ENCODE measurements at places on chromosomes 3 and 15.

- DNase-seq = no peak
Measured at GRCh38 chr3:43340403-43340802, 54.1 kb downstream of the SNRK start.

GRCh38 chr3:188370081-188370830 is 216.3 kb downstream of the LPP start:
- no peak for DNase-seq

DNA sequence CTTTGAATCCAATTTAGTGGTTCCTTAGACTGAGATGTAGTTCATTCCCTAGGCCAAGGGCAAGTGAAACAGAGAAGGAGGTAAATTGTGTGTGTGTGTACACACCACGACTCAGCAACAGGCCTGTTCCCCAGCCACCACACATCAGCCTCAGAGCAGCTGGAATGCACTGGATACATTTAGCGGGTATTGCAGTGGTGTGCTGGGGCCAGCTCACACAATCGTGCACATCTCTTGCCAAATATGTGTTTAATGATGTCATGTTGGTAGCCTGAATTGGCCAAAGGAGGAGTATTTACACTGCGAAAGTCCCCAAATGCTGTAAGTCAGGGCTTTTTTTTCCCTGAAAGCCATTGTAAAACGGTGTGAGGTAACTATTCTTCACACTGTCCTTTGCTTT is 82.3 kb downstream of the RBPMS2 start:
- DNase-seq = no peak

- DNase-seq = peak; percentile 48
Measured at GRCh38 chr15:42048821-42049200, 28.0 kb upstream of the PLA2G4E start.

DNA sequence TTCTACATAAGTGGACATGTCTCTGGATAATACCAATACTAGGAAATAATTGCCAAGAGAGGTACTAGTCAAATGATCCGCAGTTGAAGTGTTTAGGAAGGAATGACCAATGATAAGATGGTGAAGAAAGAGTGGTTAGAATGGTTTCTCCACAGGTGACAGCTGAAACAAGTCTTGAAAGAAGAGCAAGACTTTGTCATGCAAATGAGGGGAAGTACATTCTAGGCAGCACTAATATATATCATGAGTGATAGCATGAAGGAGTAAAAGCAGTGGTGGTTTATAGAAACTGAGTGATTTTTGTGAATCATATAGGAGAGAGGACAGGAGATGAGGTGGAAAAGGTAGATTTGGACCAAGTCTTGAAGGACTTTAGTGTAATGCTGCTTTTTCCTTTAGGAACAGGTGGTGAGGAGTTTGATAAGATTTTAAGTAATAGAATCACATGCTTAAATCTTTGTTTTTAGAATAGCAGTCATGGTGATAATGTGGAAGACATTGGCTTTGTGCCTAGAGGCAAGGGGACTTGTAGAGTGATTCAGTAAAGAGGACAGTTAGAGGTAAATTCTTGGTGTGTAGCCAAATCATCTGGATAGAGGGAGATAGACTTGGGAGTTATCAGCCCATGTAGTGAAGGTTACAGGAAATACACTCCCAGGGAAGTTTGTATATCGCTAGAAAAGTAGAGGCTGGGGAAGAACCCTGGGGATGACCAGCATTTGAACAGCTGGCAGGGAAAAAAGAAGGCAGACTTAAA is 31.9 kb downstream of the SLMAP start:
- no peak for DNase-seq

DNA sequence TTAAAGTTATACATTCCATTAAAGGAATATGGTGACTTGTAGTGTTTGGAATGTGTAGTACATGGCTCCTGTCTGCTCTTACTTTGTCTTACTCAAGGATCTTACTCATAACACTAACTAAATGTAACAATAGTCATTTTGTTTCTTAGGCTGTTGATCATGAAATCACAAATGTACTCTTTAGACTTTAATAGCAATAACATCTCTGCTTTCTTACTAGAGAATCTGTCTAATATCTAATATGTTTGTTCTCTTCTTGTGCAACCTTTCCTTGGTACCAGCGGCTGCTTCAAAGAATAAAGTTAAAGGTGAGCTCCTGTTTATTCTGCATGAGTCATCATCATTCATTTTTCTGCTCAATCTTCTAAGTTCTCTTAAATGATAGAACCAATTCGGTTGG is 767.5 kb downstream of the CADM2 start:
- no peak for DNase-seq

GRCh38 chr3:16906682-16907081 is 21.9 kb downstream of the PLCL2 start:
- no peak for DNase-seq

DNA sequence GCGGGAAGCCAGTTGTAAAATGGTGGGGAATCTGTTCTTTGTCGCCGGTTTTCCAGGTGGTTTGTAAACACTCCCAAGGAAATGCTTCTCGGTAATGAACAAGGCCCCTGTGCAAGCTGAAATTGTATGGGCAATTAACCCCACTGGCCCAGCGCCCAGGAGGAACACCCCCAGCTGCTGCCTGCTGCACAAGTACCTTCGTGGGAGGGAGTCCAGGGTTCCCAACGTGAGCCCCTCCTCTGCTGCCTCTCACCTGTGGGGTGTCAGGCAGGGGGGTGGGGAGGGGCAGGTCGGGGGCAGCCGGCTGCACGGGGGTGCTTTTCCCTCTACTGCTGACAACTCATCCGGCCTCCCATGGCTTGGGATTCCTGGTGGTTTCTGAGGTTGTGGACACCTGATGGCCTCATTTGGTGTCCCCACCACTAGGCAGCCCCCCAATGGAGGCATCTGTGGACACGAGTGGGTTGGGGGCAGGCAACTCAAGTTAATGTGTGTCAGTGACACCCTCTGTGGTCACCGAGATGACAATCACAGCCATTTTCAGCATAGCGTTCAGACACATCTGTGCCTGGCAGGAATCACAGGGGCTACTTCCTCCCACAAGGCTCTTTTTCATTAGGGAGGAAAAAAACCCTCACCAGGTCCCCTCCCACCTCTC is 35.6 kb upstream of the PRR23E start:
- no peak for DNase-seq

GRCh38 chr3:28042095-28042635 is 199.3 kb upstream of the CMC1 start:
- no peak for DNase-seq

GRCh38 chr15:101138913-101139880 is 112.7 kb downstream of the CHSY1 start:
- DNase-seq = no peak

DNA sequence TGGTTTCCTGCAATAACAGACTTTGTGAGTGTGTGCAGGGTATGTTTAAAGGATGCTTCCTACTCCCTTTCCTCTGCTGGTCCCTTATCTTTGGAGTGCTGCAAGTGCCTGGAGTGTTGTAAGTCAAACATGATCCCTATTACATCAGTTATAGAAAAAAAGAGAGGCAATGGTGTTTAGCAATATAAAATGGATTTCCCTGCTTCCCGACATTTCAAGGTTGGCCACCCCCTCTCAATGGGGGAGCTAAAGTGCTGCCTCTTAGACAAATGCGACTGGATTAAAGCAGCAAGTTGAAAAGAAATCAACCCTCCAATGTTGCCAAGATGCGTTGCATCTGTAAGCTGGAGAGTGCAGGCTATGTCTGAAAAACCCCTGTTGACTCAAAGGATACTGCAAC is 203.1 kb upstream of the WNT5A start:
- no peak for DNase-seq

- peak; percentile 33 for DNase-seq
Measured at GRCh38 chr15:75770131-75770530, 57.5 kb upstream of the CSPG4 start.

DNA sequence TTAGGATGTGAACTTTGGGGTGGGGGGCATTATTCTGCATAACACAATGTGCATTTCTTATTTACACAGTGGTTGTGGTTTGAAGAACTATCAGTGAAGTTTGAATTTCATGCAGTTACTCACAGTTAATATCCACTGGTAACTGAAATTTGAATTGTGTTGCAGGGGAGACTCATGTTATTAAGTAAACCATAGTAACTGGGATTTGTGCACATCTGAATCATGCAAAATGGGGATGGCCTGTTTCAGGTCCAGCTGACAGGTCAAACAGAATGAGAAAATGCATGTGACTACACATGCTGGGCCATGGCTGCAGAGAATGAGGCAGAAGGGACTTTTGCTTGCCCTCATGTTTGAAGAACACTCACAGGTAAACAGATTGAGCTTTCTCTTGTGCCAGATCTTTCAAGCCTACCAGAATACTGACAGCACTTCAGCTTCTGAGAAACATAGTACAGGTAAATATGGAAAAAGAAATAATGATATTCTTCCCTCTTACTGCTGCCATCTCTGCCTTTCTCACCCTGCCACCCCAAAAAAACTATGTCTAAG is 115.0 kb downstream of the POLQ start:
- DNase-seq = no peak

GRCh38 chr3:71414189-71414927 is 169.2 kb downstream of the FOXP1 start:
- no peak for DNase-seq

DNA sequence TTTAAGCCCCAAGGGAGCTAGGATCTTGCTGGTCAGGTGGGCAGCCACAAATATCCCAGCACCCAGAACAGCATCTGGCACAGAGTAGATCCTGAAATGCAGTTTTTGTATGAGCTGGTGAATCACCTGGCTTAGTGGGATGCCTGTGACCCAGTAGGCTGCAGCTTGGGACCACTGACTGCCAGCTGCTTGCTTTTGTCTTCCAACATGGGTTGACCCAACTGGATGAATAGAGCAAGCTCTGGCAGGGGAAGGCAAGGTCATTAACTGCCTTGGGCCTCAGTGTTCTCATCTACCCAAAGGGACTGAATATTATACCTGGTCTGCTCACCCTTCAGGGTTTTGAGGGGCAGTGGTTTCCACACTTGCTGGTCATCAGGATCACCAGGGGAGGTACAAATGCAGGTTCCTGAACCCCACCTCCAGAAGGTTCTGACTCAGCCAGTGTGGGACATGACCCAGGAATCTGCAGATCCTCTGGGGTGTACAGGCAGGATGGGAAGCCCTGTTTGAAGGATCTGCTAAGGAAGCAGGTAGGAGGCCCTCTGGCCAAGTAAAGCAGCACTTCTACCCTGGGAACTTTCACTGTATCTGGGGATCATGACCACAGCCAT is 55.4 kb downstream of the ITGA11 start:
- DNase-seq = no peak

- DNase-seq = no peak
Measured at GRCh38 chr15:101118615-101119014, 133.2 kb downstream of the CHSY1 start.

GRCh38 chr15:28896951-28897350 is 11.2 kb downstream of the APBA2 start:
- no peak for DNase-seq

DNA sequence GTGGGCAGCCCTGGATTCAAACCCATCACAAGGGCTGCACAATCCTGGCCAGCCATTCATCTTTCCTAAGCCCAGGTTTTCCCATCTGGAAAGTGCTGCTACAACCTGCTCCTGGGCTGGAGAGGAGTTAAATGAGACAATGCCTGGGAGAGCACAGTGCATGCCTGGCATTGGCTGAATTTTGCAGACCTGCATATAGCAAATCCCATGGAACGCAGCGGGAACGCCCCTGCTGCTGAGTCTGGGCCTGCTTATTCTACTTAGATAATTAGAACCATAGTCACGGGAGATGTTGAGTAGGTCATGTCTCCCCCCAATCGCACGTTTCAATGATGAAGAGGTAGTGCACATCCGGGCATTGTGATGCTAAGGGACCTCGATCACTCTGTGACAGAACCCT is 46.6 kb downstream of the ABTB1 start:
- DNase-seq = no peak

- no peak for DNase-seq
Measured at GRCh38 chr3:146164971-146165769, 4.2 kb upstream of the PLOD2 start.

DNA sequence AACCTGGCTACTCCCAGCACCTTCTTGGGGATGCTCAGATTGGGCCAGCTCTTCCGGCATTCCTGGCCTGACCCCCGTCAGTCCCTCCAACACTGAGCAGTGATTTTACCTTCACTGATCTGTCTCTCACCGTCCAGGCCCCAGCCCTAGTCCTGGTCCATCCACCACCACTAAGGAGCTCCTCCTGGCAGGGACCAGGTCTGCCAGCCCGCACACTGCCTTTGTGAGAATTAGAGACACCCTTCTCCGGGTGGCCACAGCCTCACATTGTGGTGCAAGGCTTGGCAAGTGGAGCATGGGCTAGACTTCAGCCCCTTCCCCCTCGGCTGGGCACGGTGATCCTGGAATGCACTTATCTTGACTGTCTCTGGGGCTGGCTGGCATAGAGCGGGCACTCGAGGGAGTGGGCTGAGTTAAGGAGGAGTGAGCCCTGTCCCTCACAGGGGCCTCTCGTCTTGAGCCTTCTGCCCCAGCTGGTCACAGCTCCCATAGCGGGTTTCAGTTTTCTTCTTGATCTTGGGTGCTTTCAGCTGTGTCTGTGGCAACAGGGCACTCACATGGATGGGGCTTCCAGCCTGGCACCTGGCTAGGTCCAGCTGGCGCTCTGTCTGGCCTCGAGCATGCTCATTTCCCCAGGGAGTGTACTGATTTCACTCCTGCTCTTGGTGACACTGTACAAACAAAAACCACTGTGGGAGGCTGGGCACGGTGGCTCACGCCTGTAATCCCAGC is 53.9 kb downstream of the LINGO1 start:
- no peak for DNase-seq

- DNase-seq = no peak
Measured at GRCh38 chr15:29813009-29813408, 9.3 kb downstream of the TJP1 start.

DNA sequence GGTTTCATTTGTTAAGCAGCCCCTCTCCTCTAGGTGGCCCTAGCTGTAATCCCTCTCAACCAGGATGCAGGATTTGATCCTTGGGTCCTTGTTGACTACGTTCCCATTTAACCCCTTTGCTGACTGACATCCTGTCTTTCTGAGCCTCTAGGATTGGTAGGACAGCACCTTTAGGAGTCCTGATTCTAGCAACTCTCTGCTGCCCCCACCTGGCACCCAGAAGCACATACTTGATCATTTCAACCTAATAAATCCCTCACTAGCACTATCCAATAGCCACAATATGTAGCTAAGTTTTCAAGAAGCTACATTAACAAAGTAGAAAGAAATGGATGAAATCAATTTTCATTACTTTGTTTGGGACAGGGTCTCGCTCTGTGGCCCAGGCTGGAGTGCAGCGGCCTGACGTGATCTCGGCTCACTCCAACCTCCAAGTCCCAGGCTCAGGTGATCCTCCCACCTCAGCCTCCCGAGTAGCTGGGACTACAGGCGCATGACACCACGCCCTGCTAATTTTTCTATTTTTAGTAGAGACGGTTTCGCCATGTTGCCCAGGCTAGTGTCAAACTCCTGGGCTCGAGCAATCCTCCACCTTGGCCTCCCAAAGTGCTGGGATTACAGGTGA is 28.3 kb downstream of the RSL24D1 start:
- no peak for DNase-seq

GRCh38 chr3:85627932-85628331 is 669.1 kb downstream of the CADM2 start:
- no peak for DNase-seq

DNA sequence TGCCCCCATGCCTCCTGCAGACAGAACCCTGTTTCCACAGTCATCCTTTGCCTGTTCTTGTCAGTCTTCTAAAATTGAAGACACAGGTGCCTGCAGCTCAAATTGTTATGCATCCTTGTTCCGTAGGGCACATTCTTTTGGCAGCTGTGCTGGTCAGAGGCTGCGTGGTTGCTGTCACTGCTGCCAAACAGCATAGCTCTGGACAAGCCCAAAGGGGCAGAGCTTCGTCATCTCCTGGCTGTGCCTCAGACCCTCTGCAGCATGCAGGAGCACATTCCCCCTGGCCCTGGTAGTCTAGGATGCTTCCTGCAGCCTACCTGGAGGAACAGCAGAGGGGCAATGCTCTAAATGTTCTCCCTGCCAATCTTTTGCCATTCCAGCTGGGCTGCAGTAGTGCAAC is 2.1 kb upstream of the FBXL22 start:
- DNase-seq = no peak

Measured in ascending aorta (tissue), 2 donors.